ENCODE measurements at places on chromosomes 6 and 20.

DNA sequence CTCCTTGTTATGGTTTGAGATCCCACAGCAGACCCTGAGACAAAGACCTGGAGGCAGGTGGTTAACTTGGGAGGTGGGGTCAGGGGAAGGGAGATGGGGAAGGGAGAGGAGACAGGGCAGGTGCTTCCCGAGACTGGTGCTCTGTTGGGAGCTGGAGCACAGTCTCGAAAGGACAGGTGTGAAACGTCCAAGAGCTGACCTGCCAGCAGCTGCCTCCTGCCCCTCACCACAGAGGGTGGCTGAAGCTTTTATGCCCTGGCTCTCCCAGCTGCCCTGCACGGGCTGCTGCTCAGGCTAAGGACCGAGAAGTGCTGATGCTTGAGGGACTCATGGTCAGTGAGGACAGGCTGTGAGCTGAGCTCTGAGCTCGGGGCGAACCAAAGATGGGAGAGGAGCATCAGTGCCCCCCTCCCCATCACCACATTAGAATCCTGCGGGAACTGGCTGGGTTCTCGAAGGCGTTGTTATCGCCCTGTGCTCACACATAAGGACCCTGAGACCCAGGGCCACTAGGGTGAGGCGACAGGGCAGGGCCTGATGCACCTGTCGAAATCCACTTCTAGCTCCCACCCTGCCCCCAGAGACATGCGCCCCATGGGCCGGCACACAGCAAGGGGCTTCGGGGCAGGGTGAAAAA, 25.3 kb upstream of the CD93 start:
- no peak for DNase-seq

DNA sequence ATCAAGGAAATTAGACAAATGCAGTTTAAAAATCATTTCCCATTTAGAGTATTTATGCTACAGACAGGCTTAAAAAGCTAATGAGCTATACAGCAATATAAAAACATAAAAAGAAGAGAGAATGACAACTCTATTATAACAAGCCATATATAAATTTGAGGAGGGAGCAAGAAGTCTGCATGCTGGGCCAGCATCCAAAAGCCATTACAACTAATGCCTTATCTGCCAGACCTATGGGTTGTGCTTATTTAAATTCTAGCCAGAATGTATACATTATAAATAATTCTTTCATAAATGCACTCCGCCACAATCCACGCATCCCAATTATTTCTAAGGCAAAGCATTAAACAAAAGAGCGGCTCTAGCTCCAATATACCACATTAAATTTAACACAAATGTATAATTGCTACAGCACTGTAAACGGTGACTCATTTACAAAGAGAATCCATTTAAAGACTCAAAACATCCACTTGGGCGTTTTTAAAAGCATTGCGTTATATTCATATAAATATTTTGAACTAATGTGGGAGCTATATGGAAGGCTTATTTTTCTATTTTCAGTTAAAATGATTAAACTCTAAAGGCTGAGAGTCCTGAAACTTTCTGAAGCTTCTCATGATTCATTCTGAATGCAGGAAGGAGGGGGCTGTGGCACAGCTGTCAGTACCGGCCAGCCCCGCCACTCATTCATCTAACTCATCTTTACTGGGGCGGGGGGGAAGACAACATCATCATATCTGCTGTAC, 37.7 kb upstream of the RAB22A start:
- DNase-seq = no peak

DNA sequence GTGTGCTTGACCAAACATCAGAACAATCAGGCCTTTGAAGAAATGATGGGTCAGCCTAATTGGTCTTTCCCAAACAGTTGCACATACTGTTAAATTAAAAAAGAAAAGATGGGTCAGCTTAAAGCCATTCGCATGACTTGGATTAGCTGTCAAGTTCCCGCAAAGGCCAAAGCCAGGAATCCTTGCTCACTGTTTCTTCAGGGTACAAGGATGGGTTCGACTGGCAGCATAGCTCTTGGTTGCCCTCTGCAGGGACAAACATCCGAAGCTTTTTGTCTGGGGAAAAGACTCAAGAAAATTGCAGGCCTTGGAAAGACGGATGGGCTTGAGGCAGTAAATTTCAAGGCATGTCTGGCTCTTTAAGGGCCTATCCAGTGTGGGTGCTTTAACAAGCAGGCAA, 168.0 kb downstream of the HDGFL1 start:
- DNase-seq = no peak

- DNase-seq = no peak
These were observed 43.2 kb downstream of the KAT14 start for GRCh38 chr20:18180815-18181214.

- DNase-seq = no peak
These were observed 59.4 kb downstream of the CD164 start for GRCh38 chr6:109322825-109323224.

GRCh38 chr6:122072014-122072647, 327.3 kb upstream of the HSF2 start:
- DNase-seq = no peak

- DNase-seq = no peak
These were observed 169.0 kb downstream of the TBC1D7 start for GRCh38 chr6:13159300-13159699.

- DNase-seq = no peak
These were observed 43.0 kb downstream of the TSPYL4 start for GRCh38 chr6:116210750-116211425.

DNA sequence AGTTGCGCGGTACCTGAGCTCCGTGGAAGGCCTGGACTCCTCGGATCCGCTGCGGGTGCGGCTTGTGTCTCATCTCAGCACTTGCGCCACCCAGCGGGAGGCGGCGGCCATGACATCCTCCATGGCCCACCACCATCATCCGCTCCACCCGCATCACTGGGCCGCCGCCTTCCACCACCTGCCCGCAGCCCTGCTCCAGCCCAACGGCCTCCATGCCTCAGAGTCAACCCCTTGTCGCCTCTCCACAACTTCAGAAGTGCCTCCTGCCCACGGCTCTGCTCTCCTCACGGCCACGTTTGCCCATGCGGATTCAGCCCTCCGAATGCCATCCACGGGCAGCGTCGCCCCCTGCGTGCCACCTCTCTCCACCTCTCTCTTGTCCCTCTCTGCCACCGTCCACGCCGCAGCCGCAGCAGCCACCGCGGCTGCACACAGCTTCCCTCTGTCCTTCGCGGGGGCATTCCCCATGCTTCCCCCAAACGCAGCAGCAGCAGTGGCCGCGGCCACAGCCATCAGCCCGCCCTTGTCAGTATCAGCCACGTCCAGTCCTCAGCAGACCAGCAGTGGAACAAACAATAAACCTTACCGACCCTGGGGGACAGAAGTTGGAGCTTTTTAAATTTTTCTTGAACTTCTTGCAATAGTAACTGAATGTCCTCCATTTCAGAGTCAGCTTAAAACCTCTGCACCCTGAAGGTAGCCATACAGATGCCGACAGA, 9.9 kb downstream of the HEY2 start:
- DNase-seq = no peak

DNA sequence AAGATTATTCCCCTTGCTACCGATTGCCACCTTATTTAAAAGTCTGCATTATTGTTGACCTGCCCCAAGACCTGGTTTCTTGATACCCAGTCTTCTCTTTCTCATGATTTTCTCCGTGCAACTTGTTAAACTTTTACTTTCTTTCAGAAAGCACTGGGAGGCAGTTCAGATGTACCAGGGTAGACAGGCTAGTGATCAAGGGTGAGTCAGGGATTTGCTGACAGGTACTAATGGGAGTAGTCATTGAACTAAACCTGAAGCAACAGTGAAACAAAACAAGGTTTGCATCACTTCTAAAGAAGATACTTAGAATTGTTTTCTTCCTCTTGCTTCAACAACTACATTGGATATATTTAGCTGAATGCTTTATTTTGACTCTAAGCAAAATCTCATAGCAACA, 124.4 kb downstream of the KCNQ5 start:
- DNase-seq = no peak

DNA sequence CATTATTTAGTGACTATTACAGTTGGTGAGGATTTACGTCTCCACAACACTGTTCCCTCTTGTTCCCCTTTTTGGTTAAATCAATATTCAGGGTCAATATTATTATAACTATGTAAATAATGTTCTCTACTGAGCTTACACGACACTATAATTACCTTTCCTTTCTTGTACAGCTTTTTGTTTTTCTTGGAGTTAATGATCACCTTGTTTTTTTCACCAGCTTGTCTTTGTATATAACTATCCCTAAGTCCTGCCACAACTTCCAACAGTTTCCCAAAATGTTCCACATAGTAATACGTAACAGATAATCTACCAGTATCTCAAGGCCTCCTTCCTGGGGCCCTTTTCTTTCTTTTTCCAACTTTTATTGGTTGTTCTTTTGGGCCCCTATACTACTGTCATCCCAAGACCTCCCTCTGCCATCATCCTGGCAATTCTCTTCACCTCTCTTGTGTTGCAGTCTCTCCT, 142.0 kb upstream of the SOX4 start:
- no peak for DNase-seq

DNA sequence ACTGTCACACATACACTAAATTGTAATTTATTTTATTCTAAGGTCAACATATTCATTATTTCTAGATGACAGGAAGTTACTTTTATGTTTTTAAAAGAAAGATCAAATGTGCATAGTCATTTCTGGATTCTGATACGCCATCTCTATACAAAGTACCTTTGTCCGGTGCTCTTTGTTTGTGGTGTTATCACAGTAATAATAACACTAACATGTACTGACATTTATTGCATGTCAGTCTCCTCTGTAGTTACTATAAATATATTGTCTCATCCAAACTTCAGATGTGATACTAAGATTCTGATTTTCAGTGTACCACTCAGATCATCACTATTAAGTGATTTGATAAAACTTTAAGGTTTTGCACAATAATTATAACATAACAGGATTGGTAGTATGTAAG, 90.3 kb upstream of the TPD52L1 start:
- no peak for DNase-seq

DNA sequence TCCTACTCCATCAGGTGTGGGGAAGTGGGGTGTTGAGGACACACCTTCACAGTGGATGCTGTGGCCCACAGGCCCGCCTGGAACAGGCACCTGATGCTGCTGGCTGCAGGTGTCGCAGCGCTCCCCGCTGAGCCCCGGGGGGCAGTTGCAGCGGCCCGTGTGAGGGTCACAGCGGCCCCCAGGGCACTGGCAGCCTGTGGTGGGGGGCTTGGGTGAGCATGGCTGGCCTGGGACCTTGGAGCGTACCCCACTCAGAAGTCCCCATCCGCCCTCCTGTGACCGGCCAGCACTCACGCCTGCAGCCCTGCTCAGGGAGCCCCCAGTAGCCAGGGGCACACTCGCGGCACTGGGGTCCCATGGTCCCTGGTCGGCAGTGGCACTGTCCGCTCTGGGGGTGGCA, 19.2 kb downstream of the ADRM1 start:
- DNase-seq = no peak

DNA sequence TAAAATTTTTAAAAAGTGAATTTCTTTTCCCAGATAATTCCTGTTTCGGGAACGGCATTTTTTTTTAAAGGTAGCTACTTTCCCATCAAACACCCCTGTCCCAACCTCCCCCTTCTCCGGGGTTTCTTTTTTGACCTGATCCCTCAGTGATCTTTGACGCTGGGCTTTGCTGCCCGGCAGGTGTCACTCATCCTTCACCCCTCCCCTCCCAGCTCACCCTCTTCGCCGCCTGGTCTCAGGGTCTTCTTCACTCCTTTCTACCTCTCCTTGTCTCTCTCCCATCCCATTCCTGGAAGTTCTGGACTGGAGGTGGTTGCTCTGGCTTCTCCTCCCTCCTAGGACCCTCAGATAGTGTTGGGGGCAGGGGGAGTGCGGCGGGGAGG, 329 bp upstream of the GPR6 start:
- DNase-seq = no peak

DNA sequence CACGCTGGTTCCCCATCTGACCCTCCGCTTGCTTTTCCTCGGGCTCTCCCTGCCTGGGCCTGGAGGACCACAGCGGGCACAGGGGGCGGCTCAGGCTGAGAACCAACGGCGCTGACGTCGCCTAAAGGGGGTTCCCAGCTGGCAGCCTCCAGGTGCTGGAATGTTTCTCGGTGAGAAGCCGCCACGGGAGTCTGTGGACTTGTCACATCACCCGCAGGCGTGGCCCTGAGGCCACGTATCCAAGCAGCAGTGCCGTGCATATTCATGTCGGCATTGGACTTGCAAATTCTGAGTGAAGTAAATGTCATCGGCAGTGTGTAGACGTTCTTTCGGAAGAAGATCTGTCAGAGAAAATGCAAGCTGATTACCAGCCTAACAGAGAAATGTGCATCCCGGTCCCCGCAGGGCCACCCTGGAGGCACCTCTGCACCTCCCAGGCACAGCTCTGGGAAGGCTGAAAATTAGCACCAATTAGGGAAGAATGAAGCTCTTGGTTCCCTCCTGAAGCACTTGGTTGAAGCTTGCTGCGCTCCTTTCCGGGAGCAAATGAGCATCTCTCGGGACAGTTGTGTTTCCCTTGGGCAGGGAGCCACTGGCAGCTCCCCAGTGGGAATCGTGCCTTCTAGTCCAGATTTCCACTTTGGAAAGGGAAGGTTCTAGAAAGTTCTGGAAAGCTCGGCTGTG, 24.3 kb downstream of the NTSR1 start:
- DNase-seq = no peak

GRCh38 chr20:12598894-12599293, 409.9 kb upstream of the SPTLC3 start:
- DNase-seq = no peak

- no peak for DNase-seq
These were observed 356.8 kb downstream of the DHX35 start for GRCh38 chr20:39318911-39319310.

GRCh38 chr6:118764766-118765165, 113.4 kb upstream of the CEP85L start:
- no peak for DNase-seq
